CD4-positive, alpha-beta memory T cell (primary cell): ENCODE measurements at places on chromosomes 5 and 9. TPM values are rescaled to one million over a fixed set of nuclear protein-coding genes. Genes with fewer than 3 reads are reported as not detected.

DNA sequence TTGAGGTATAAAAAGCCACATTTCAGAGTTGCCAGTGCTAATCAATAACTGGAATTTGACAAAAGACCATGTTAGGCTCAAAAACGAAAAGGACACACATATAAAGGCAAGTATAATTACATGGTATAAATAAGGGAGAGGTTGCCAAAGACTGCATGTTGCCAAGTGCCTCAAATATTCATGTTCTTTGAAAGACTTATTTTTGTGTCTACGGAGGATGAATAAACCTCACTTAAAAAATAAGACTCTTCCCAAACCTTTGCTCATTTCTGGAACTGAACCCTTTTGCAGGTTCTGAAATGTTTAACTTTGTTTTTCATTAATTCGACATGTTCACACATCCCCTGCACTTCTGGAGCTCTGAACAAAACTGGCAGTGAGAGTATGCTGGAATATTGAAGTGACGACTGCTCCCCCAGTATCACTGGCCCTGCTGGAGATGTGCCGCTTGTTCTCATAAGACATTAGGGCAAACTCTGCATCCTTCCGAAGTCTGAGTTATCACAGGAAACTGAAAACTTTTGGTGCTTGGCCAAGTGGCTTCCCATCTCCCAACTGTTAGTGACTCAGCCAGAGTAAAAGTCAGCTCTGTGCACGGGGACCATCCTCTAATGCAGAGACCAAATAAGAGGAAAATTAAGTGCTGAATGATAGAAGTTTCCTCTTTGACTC is 336.8 kb downstream of the GLIS3 start:
- no peak overlapping the region for H3K27ac ChIP-seq
- no peaks in the 10 kb centered on the region for H3K36me3 ChIP-seq

DNA sequence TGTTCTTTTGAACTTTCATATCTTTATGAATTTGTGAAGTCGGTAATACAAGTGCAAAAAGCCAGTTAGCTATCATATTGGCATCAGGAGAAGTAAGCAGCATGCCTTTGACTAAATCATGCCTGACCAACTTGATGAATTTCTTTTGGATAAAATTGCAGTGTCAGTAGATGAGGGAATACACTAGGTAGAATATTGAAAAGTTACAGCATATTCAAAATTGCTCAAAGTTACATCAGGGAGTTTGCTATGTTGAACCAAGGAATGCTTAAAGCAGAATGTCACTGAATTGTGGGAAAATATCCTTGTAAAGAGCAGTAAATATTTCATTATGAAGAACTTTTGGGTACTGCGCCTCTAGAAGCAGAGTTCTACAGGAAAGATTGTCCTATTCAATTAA is 87.1 kb upstream of the TLX3 start:
- no peak overlapping the region for H3K27ac ChIP-seq
- H3K4me3 ChIP-seq = no peak overlapping the region
- H3K36me3 ChIP-seq = no peaks in the 10 kb centered on the region
- H3K4me1 ChIP-seq = no peaks in the 10 kb centered on the region
- no peaks in the 10 kb centered on the region for H3K27me3 ChIP-seq
- DNase-seq = no peak

- no peak overlapping the region for H3K27ac ChIP-seq
- no peaks in the 10 kb centered on the region for H3K27me3 ChIP-seq
- DNase-seq = no peak
- no peak overlapping the region for H3K4me3 ChIP-seq
Measured at GRCh38 chr5:57618767-57619381, 136.3 kb upstream of the ACTBL2 start.

DNA sequence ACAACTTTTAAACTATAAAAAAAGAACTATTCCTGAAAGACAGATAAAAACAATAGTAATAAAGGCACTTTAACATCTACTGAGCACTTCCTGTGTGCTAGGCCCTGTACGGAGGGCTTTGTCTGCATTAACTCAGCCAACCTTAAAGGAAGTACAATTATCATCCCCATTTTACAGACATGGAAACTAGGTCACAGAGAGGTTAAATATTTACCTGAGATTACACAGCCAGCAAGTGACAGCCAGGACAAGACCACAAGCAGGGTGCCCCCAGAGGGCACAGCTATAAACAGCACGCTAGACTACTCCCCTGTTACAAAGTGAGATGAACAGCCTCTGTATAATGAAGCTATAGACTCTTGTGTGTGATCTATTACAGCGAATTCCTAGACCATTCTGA is 25.5 kb downstream of the DDX31 start:
- H3K4me3 ChIP-seq = no peak overlapping the region
- H3K27me3 ChIP-seq = no peaks in the 10 kb centered on the region
- H3K27ac ChIP-seq = no peak overlapping the region
- H3K4me1 ChIP-seq = no peaks in the 10 kb centered on the region

- H3K4me3 ChIP-seq = no peak overlapping the region
- H3K36me3 ChIP-seq = no peaks in the 10 kb centered on the region
- no peak for DNase-seq
- no peak overlapping the region for H3K27ac ChIP-seq
Measured at GRCh38 chr9:136527721-136528710, 17.8 kb downstream of the NOTCH1 start.

DNA sequence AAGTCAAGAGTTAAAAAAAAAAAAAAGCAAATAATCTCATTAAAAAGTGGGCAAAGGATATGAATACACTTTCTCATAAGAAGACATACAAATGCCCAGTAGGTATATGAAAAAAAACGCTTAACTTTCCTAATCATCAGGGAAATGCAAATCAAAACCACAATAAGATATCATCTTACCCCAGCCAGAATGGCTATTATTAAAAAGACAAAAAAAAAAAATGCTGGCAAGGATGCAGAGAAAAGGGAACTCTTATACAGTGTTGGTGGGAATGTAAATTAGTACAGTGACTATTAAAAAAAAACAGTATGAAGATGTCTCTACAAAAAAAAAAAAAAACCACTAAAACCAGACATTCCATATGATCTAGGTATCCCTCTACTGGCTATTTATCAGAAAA is 79.4 kb downstream of the LPAR1 start:
- H3K27me3 ChIP-seq = no peaks in the 10 kb centered on the region
- no peak overlapping the region for H3K27ac ChIP-seq
- no peak for DNase-seq
- no peaks in the 10 kb centered on the region for H3K36me3 ChIP-seq

DNA sequence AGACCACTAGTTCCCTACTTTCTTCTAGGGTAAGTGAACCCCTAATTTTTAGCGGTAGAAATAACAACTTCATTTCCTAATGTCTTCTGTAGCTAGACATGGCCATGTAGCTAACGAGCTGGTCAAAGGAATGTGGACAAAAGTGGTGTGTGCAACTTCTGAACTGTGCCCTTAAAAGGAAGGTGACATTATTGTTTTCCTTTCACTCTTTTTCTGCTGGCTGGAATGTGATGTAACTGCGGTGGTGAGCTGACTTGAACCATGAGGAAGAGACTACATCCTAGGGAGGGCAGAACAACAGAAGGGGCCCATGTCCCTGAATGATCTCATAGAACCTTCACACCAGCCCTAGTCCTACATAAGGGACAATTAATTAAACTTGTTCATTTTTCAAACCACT is 1.3 kb upstream of the SNX2 start:
- no peak for DNase-seq
- H3K4me1 ChIP-seq = peaks cover 31% of the 10 kb centered on the region
- no peak overlapping the region for H3K4me3 ChIP-seq

DNA sequence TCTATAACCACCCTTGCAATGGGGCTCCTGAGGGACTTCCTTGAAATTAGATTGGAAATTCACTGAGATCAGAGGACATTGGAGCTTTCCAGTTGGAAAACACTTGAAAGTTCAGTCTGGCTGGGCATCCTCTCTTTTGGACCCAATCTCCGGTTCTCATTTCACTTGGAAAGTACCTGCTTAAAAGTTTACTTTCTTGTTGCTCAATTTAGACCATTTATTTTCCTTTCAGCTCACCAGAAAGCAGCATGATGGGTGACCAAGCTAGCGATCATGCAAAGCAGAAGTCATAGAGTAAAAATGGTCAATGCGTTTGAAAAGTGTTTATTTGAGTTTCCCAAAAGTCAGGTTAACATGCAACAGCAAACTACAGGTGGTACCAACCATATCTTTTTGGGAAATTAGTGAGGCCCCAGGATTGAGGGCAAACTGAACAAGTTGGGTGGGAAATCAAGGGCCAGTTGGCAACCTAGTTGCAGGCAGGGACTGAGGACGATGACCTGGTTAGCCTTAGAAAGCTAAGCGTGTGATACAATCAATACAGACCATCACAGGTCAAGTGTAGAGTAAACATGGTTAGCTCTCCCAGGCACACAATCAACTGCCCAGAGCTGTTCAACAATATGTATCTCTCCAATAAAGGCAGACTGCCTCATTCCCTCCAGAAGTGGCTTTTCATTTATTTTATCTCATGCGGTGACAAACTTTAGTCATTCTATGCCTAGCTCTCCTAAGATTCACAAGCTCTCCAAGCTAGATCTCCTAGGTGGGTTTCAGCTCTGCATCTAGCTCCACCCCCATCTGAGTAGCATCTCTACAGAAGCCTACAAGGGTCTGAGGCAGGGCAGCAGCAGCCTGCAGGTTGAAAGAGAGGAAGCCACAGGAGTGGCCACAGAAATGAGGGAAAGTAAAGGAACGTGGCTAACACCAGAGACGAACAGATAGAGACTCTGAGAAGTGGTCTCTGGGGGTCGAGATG is 136.9 kb downstream of the UGCG start:
- DNase-seq = no peak
- peaks cover 73% of the 10 kb centered on the region for H3K4me1 ChIP-seq
- H3K27me3 ChIP-seq = no peaks in the 10 kb centered on the region
- no peak overlapping the region for H3K27ac ChIP-seq

GRCh38 chr9:21833090-21833801 is 30.8 kb downstream of the MTAP start:
- H3K27ac ChIP-seq = no peak overlapping the region
- no peaks in the 10 kb centered on the region for H3K4me1 ChIP-seq
- H3K36me3 ChIP-seq = peaks cover 15% of the 10 kb centered on the region
- H3K4me3 ChIP-seq = no peak overlapping the region

DNA sequence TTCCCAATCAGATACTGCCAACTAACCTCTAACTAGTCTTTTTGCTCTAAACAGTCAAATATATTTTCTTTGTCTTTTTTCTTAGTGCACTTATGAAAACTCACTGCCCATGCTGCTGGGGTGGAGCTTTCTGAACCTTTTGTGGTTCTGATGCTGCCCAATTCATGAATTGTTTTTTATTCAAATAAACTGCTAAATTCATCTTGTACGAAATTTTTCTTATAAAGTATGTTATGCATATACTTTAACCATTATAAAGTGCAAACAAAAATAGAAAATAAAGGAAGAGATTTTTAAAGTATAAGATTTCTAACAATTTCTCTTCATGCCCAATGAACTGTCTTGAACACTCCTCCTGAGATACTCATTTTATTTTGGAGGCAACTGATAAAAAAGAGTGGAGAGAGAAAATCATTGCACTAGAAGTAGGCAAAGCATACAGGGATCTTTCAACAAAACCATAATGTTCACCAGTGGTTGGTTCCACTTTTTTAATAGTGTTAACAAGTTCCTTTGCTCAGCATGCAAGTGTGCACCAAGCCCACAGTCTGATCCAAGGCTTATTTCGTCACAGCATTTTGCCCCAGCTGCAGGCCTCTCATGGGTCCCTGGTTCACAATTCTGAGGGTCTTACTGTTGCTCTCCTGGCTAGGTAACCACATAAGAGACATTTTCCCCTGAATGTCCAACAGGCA is 6.2 kb upstream of the FYB1 start:
- no peak overlapping the region for H3K27ac ChIP-seq
- no peak overlapping the region for H3K4me3 ChIP-seq
- DNase-seq = no peak
- H3K36me3 ChIP-seq = no peaks in the 10 kb centered on the region

GRCh38 chr9:137432687-137433348 is 8.3 kb downstream of the ENTPD8 start:
- no peaks in the 10 kb centered on the region for H3K36me3 ChIP-seq
- H3K4me1 ChIP-seq = no peaks in the 10 kb centered on the region
- no peaks in the 10 kb centered on the region for H3K27me3 ChIP-seq
- H3K4me3 ChIP-seq = no peak overlapping the region

GRCh38 chr5:139745800-139746690 is 49.6 kb upstream of the PSD2 start:
- peaks cover 19% of the 10 kb centered on the region for H3K4me1 ChIP-seq
- H3K36me3 ChIP-seq = no peaks in the 10 kb centered on the region
- peak; percentile 41 for DNase-seq
- no peaks in the 10 kb centered on the region for H3K27me3 ChIP-seq

IFNK gene
- total RNA-seq = not detected

NR5A1 gene
- total RNA-seq = not detected

- H3K27ac ChIP-seq = no peak overlapping the region
- no peak for DNase-seq
- H3K36me3 ChIP-seq = no peaks in the 10 kb centered on the region
- no peak overlapping the region for H3K4me3 ChIP-seq
Measured at GRCh38 chr5:96385538-96385937, 47.5 kb downstream of the PCSK1 start.

- no peak overlapping the region for H3K4me3 ChIP-seq
- DNase-seq = no peak
- no peaks in the 10 kb centered on the region for H3K27me3 ChIP-seq
Measured at GRCh38 chr5:179648410-179648809, 24.9 kb upstream of the HNRNPH1 start.

GRCh38 chr5:1952021-1952420 is 69.3 kb upstream of the IRX4 start:
- no peaks in the 10 kb centered on the region for H3K4me1 ChIP-seq
- H3K27ac ChIP-seq = no peak overlapping the region
- H3K27me3 ChIP-seq = no peaks in the 10 kb centered on the region
- no peak overlapping the region for H3K4me3 ChIP-seq
- no peaks in the 10 kb centered on the region for H3K36me3 ChIP-seq
- no peak for DNase-seq

GABBR2 gene
- total RNA-seq = not detected

DNA sequence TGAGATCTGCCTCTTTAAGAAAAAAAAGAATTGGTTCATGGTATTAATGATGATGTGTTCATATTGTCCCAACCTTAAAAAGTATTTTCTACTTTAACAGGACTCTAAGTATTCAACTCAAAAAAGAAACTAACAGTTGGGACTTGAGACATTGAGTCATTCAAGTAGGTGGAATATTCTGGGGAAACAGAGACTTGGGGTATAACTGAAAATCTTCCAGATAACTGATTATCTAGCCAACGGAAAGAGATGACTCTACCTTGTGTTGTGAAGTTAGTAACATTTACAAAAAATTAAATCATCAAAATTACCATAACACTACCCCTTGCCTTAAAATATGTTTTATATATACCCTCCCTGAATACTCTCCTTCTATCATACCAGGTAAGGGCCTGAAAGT is 19.1 kb downstream of the OXCT1 start:
- H3K4me1 ChIP-seq = no peaks in the 10 kb centered on the region
- H3K27me3 ChIP-seq = no peaks in the 10 kb centered on the region
- no peak overlapping the region for H3K27ac ChIP-seq
- H3K36me3 ChIP-seq = peaks cover 43% of the 10 kb centered on the region
- no peak overlapping the region for H3K4me3 ChIP-seq

GRCh38 chr5:7321724-7322123 is 74.2 kb upstream of the ADCY2 start:
- H3K27me3 ChIP-seq = no peaks in the 10 kb centered on the region
- no peaks in the 10 kb centered on the region for H3K4me1 ChIP-seq
- no peak overlapping the region for H3K4me3 ChIP-seq

- H3K27me3 ChIP-seq = no peaks in the 10 kb centered on the region
- H3K36me3 ChIP-seq = no peaks in the 10 kb centered on the region
- no peaks in the 10 kb centered on the region for H3K4me1 ChIP-seq
- H3K4me3 ChIP-seq = no peak overlapping the region
- no peak overlapping the region for H3K27ac ChIP-seq
Measured at GRCh38 chr5:16135003-16135402, 44.6 kb downstream of the MARCHF11 start.
